Body of pancreas (tissue), 4 donors: ENCODE measurements at places on chromosomes 1 and 21.

- DNase-seq = no peak
These were observed 386.1 kb downstream of the MATN1 start for GRCh38 chr1:30337324-30337620.

- DNase-seq = peak; percentile 87
These were observed 1.9 kb downstream of the EEIG2 start for GRCh38 chr1:108561689-108562326.

GRCh38 chr1:18473195-18473815 is 7.4 kb upstream of the KLHDC7A start:
- DNase-seq = no peak

GRCh38 chr1:238111081-238111480 is 220.4 kb upstream of the ZP4 start:
- DNase-seq = no peak

GRCh38 chr1:164950541-164950986 is 391.6 kb downstream of the PBX1 start:
- no peak for DNase-seq

DNA sequence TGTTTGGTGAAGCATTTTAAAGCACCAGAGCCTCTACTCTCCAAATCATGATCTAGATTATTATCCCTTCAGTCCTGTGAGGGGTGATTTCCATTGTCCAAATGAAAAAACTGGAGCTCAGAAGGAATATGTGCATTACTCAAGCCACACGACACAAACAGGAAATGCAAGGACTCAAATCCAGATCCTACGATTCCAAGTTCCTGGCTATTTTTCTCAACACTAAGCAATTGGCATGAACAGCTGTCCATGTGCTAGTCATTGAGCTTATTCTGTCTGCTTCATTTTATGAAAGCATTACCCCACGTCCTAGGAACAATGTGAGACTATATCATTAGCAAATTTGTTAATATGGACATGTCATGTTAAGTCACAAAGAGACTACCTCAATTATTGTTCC is 273.1 kb upstream of the LYPLAL1 start:
- no peak for DNase-seq

DNA sequence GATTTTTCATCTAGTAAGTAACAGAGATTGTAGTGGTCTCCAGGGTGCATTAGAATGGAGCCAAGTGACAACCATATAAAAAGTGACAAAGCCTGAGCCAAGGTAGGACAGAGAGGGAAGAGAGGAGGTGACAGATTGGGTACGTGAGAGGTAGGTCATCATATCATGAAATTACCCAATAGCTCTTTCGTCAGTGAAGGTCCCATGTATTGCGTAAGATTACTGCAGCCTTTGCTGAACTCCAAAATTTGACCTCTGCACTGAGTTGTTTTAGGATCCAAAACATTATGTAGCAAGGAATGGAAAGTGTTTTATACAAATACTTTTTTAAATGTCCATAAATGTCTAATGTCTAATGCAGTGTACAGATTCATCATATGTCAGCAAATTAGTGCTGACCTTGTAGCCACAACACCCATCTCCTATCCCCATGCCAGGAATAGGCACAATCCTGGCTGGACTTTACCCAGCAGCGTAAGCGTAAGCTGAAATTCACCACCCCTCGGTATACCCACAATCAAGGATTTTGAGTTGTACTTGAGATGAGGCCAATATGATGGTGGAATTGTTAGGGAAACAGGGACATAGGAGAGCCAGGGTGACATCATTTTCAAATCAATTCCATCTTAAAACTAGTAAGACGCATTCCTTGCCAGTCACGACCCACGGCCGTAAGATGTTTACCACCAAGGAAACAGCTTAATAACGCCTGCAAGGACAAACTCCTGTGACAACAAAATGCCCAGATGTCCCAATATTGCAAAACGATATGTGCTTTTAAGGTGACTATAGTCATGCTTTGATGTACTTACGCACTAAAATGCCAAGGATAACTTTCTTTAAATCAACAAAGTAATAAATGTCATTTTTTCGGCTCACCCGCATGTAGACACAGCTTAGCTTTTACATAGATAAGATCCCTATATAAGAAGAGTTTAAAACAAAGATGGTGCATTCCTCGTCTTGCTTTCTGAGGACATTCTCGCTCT is 38.1 kb upstream of the GREM2 start:
- DNase-seq = no peak

DNA sequence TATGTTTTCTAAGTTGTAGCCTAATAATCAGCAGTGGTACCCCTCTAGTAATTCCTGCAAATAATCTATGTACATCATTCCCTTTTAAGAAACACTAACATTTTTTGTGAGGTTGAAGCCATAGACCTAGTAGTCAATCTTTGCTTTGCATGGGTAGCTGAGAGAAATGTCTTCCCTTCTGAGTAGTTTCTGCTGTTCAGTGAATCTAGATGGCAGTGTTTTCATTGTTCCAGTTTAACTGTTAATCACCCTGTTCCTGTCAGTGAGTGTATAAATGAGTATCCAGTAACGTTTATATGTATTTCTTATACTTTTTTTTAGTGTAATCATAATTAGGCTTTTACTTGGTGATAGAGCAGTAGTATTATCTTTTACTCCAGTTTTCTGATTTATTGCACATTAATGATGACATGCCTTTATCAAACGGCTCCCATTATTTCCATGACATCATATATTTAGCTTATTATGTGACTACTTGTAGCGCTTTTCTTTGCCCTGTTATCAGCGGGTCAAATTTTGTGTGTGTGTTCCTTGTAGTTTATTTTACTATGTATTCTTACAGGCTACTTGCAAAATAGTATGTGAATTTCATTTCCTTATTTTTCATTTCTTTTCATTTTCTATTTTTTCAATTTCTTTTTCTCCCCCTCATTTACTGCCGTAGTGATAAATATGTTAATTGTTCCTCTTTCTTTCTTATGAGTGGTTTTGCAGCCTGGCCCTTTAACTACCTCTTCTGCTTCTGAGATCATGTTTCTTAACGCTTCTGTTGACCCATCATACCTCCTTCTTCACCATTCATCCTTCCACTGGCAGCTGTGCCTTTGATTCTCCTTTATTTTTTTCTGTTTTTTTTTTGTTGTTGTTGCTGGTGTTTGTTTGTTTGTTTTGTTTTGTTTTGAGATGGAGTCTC is 18.8 kb downstream of the CEP350 start:
- DNase-seq = no peak

DNA sequence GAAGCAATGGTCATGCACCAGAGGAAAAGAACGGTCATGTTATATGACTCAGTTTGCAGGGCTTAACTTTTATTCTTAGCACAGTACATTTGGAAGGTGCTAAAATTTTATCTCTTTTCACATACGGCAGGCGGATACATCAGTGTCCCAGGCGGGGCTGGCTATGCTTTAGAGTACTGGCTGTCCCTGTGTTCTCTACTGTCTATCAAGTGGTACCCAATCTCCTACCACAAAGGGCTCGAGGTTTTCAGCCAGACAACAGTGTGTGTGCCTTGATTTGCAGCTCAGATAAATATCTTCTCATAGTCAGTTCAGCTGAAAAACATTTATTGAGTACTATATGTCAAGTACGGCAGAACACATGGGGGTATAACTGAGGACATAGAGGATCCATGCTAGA is 65.3 kb downstream of the URB2 start:
- peak; percentile 7 for DNase-seq

GRCh38 chr1:198232378-198232777 is 75.6 kb downstream of the NEK7 start:
- DNase-seq = no peak

GRCh38 chr1:22254756-22255155 is 111.9 kb upstream of the WNT4 start:
- no peak for DNase-seq
